A172 (cell line): ENCODE measurements at places on chromosomes 1 and 21. TPM values are rescaled to one million over a fixed set of nuclear protein-coding genes. Genes with fewer than 3 reads are reported as not detected.

- DNase-seq = peak; percentile 91
These were observed 11.0 kb upstream of the RNU1-3 start for GRCh38 chr1:16677552-16678431.

PRAMEF27 gene
- not detected in 2 replicates for total RNA-seq

DNA sequence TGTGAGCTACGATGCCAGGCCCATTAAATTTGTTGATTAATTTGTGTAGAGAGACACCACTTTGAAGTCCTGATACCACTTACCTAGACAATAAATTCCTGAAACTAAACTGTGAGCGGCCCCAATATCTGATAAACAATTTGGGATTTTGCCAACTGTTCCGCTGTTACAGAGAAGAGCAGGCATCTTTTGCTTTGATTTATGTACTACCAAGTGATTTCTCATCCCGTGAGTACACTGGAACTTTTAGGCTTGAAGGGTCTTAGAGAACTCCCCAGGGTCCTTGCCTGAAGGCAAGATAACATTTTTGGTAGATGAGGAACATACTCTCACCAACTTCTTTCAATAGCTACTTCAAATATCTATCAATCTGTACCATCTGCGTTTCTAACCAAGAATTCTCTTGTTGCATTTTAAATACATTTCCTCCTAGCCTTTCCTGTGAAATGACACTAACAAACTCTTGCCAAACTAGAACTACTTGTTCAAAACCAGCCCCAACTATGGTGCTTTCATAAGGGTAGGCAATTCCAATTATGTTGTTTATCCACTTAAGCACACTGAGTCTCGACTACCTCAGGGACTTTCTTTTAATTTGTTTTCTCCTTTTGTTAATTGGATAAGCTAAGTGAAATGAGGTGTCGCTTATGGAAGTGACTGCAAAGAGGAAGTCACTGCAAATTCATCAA is 23.2 kb upstream of the SLC30A1 start:
- DNase-seq = no peak

DNA sequence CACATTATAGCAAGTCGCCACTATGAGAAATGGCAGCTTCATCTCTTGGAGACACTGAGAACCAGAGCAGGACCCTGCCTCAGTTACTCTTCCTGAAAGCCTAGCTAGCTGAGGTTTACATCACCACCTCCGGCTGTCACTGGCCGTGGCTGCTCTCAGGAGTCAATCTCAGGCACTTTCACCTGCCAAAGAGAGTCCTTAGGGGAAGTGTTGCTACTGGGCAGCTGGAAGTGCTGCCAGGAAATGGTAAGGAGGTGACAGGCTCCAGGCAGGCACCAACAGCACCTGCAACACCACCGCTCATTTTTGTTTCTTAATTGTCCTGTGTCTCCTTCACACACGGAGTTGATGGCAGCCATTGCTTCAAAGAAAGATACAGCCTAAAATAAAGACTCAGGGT is 92.5 kb downstream of the DSCAM start:
- DNase-seq = no peak

- DNase-seq = peak; percentile 99
These were observed 269.5 kb downstream of the HHAT start for GRCh38 chr1:210598135-210598652.

DNA sequence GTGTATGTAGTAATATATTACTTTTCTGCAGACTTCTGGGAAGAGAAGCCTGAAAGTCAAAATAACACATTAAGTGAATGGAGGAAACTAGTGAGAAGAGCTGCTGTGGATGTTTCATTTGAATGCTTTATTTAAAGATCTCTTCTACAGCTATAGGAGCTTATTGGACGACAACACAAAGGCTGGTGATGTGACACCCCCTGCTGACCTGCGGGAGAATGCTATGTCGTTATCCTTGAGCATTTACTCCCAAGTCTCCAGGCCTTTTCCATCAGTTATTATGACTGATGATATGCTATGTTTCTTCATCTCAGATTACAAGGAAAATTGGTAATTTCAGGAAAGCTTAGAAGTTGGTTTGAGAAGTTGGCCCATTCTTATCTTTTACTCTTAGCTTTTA is 22.3 kb upstream of the PLA2G4A start:
- peak; percentile 50 for DNase-seq

- peak; percentile 98 for DNase-seq
These were observed 105.7 kb upstream of the PPP2R5A start for GRCh38 chr1:212179394-212180076.

GRCh38 chr1:14112613-14113012 is 412.6 kb downstream of the PRDM2 start:
- no peak for DNase-seq

DNA sequence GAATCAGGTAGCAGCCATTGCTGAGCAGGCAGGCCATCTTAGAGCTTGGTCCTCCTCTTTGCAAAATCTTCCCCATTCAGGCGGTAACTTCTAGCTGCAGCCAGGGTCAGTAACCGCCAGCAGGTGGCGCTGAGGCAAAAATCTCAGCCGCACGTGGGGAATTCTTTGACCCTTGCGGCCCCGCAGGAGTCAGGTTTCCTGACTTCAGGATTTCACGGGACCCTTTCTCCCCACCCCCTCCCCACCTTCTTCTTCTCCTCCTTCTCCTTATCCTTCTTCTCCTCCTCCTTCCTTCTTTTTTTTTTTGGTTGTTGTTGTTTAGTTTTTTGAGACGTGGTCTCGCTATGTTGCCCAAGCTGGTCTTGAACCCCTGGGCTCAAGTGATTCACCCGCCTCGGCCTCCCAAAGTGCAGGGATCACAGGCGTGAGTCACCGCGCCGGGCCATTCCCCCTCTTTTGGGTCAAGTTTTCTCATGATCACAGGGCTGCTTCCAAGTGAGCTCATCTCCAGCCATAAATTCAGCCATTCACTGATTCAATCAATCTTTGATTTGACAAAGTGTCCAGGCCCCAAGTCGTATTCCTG is 33.4 kb upstream of the TENT5B start:
- peak; percentile 38 for DNase-seq

DNA sequence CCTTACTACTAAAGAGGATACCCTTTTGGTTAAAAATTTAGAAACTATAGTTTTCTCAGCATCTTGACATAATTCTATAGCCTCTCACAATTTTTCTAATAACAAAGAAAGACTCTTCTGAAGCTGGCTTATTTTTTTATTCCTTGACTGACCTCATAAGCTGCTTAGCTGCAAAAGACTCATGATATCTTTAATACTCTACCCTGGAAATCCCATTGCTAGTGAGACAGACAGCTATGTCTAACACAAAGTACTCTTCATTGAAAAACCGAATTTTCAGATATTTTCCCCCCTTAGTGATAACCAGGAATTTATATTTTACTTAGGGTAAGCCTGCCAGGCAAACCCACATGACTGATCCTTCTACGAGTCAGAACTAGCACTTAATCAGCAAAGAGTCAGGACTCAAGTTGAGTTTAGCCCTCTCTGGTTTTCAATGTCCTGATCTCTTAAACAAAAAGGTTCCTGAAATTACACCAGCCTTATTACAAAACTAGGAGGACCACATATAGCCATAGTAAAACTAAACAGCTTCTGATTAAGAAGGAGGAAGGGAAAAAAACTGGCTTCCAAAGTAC is 56.9 kb downstream of the ENAH start:
- DNase-seq = no peak

GRCh38 chr1:151693057-151693651 is 23.4 kb downstream of the CELF3 start:
- DNase-seq = peak; percentile 69

DNA sequence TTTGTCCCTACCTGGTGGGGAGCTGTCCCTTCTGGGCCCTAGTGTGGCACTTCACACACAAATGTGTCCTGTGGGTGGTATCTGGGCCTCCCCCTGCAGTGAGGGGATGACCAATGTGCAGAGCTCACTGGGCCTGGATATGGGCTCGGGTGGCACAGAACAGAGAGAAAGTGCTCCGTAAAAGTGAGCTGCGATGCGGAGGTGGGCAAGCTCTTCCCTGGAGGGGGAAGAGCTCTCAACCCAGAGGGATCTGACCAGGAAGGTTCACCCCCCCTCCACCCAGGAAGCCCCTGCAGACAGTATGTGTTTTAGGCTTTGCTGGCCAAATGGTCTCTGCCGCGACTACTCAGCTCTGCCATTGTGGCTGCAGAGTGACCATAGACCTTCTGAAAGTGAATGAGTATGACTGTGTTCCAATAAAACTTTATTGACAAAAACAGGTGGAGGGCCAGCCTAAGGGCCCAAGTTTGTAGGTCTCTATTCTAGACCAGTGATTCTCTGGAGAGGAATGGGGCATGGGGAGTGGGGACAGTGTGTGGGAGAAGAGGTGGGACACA is 8.6 kb upstream of the ITGB2 start:
- no peak for DNase-seq

DNA sequence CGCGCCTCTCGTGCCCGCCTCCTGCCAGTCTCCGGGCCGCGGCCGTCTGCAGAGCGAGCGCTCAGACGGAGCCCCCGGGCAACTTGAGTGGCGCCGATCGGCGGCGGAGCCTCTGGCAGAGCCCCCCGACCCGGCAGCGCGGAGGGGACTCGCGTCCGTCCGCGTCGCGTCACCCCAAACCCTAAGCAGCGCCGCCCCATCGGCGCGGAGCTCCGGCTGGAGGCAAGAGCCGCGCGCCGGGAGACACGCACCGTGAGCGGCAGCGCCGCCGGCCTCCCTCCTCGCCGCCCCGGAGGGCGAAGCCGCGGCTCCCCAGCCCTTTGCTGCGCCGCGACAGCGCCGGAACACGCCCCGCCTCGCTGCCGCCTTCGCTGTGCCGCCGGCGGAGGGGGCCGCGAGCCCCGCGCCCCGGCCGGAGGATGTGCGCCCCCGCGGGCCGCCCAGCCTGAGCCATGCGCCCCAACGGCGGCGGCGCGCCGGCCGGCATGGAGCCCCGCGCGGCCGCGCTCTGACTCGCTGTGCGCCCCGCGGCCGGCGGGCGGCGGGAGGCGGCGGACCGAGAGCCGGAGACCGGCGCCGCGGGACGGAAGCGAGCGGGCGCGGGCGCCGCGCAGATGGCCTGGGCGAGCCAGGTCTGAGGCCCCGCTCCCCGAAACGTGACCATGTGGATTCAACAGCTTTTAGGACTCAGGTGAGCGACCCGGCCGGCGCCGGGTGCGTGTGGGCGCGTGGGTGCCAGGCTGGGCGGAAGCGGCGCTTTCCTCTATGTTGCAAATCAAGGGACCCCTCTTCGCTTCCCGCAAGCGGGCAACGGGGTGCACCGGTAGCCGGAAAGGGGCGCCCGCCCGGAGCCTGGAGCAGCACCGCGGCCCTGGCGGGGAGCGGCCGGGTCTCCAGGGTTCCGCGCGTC is 610 bp downstream of the AJAP1 start:
- DNase-seq = no peak

- no peak for DNase-seq
These were observed 555.5 kb upstream of the NR5A2 start for GRCh38 chr1:199472018-199472417.

- DNase-seq = no peak
These were observed 45.7 kb downstream of the CAPN9 start for GRCh38 chr1:230792691-230793462.

GRCh38 chr1:1528301-1529267 is 11.8 kb downstream of the TMEM240 start:
- no peak for DNase-seq

GRCh38 chr1:99551812-99552614 is 93.9 kb upstream of the PALMD start:
- no peak for DNase-seq

OR2T5 gene
- not detected in 2 replicates for total RNA-seq

MPL gene
- total RNA-seq = not detected in 2 replicates

DNA sequence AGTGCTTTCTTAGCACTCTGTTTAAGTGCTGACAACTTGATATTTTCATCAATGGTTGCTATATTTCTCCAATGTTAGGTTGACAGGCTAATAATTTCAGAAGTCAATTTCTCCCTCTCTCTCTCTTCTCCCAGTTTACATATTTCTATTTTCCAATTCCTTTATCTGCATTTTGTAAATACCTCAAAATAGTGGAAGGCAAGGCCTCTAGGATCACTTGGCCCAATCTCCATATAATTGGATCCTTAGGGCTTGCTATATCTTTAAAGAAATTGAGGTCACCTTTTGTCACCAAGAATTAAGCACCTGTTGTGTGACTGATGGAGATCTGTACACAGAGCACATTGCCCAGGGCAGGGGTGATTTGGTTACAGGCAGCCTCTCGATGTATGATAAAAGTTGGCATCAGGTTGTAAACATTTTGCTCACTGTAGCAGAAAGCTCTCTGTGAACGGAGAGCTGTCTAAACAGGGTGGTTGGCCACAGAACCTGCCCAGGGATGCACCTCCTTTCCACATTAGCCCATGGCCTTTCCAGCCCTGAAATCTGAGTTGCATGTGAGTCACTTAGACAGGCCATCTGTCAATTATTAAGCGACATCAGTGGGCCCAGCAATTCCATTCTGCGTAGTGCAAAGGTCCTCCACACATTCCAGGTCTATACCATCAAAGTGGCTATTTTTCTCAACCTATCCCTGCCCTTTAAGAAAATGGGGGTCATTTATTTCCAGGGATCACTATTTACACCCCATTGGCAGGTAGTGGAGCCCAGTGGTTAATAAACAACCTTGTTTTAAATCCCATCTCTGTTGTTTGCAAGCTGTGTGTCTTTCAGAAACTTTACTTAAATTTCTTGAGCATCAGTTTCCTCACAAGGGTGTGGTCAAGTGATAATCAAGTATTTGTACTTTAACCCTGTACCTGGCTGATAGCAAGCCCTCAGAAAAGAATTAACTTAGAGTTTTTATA is 29.1 kb upstream of the IRF2BP2 start:
- no peak for DNase-seq

DNA sequence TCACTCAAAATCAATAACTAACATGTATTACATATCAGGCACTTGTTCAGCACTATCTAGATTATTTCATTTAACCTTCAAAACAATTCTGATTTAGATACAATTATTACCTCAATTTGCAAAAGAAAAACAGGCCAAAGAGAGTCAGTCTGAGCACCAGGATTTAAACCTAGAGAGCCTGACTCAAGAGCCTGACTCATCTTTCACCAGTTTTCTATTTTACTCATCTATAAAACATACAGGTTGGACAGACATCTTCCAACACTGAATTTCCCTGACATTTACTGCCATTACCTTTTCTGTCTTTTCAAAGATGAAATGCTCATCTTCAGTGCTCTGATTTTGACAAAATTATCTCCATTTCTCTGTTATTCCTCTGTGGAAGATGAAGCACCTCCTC is 116.5 kb downstream of the MRPL39 start:
- DNase-seq = no peak

TRIM45 gene
- 2.6 and 6.0 TPM in 2 replicates for total RNA-seq

DNA sequence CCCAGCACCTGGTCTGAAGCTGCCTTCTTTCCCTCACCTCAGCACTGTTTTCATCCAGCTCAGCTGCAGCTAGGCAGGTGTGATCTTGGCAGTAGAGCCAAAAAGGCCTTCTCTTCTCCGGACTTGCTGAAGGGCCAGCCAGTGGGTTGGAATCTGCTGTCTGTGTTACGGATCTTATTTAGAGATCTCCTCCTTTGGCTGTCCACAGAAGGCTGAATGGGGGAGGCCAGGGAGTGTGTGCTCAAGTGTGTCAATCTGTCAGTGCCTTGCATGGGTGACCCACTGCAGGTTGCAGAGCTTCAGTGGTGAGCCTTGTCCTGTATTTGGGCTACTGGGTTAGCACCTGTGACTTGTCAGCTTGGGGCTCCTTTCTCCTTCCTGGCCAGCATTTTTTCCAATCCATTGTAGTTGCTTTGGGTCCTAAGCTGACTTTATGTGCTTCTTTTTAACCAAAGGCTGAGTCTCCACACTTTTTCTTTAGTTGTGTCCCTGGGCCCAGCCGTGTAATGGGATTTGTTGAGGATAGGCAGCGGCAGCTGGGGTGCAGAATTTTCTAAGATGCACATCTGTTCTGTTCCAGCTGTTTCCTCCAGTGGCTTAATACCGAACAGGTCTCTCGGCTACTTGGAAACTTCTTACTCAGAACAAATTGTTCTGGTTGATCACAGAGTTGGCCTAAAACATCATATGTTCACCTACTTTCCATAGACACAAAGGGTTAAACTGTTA is 126.8 kb downstream of the PEX14 start:
- DNase-seq = no peak
